ENCODE measurements at places on chromosomes 1 and 21.

DNA sequence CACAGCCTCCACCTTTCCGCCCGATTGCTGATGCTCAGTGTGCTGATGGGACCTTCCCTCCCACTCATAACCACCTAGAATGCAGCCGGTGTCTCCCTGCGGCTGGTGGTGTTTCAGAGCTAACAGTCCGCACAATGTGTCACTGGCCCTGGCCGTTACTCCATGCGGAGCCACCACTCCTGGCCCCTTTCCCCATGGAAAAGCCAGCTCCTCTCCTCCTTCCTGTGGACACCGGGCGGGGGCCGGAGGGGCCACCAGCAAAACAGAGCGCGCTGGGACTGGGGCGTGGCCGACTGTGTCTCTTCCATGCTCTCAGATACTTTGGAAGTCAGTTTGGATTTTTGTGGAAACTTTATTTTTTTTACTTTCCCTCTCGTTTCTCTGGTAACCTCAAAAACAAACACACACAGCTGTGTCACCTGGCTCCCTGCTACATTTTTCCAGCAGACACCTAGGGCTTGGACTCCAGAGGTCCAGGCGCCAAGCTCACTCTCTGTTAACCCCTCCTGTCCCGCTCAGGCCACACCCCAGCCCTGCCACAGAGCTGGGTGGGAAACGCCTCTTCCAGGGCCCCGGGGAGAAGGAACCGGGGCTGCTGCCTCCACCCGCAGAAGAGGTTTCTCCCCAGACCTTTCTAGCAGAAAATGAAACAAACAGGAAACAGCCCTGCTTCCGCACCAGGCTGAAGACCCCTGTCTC lies 32.5 kb upstream of the COL6A2 start:
- DNase-seq, result peak; percentile 24

DNA sequence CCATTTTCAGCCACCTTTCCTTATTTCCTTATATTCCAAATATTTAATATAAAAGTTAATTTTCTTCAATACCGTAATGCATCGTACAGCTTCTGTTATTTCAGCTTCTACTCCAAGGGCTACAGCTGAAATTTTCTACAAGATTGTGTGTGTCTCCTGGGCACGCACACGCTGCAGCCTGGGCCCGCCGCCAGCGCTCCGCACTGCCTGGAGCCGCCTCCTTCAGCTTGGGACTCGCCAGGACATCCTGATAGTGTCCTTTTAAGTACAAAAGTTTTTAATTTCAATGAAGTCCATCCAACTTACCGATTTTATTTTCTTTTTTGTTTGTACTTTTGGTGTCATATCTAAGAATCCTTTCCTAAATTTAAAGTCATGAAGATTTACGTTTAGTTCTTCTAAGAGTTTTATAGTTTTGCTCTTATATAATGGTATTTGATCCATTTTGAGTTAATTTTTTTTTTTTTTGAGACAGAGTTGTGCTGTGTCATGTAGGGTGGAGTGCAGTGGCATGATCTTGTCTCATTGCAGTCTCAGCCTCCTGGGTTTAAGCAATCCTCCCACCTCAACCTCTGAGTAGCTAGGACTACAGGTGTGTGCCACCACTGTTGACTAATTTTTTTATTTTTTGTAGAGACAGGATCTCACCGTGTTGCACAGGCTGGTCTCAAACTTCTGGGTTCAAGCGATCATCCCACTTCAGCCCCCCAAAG lies 82.8 kb downstream of the AXDND1 start:
- DNase-seq, result no peak

DNA sequence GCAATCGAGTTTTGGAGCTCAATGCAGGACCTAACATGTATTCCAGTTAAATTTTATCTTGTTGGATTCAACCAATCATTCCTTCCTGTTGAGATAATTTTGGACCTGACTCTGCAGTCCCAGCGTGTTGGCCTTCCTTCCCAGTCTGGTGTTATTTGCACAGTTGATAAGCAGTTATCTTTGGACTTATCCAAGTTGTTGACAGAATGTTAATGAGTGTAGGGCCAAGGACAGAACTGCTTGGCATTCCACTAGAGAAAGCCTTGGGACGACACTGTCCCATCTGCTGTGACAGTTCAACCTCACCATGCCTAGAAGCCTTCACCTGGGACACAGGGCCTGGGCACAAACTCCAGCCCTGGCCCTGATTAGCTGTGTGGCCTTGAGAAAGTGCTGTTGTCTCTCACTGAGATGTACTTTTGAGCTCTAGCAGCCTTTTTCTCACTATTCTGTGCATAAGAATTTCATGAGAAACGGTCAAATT lies 104.1 kb upstream of the SLC25A33 start:
- DNase-seq, result no peak

- DNase-seq, result no peak
These were observed 3.6 kb downstream of the PFKFB2 start for GRCh38 chr1:207056673-207057072.

- no peak for DNase-seq
These were observed 129.2 kb downstream of the ROR1 start for GRCh38 chr1:63902844-63903589.

GRCh38 chr1:210907251-210907805 lies 226.6 kb downstream of the KCNH1 start:
- no peak for DNase-seq

DNA sequence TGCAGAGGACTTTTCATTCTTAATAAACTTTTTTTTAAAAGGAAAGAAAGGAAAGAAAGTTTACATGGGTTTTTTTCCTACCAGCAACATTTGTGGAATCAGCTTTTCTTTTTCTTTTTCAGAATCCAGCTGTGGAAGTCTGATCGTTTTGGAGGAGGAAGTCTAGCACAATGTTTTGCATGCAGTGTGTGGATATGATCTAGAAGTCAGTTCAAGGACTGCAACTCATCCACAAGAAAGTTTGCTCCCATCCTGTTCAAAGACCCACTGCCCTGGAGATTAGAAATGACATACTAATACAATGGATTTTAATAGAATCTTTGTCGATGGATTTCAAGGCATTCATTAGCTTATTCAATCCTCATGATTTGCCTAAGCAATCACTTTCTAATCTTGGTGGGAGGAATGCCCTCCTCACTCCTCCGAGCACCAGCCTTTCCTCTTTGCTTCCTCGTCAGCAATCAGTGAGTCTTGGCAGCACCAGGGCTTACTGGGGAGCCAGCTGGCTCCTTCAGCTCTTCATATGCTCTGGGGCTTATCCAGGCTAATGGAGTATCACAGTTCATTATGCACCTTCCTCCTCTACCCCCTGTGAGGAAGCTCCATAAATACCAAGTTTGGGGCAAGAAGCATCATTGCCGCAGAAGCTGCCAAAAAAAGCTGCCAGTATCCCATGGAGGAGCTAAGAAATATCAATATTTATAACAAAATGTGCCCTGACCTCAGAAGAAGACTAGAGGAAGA lies 392.3 kb upstream of the PKN2 start:
- DNase-seq, result no peak

- no peak for DNase-seq
These were observed 19.2 kb upstream of the TRAF3IP3 start for GRCh38 chr1:209736490-209737117.

DNA sequence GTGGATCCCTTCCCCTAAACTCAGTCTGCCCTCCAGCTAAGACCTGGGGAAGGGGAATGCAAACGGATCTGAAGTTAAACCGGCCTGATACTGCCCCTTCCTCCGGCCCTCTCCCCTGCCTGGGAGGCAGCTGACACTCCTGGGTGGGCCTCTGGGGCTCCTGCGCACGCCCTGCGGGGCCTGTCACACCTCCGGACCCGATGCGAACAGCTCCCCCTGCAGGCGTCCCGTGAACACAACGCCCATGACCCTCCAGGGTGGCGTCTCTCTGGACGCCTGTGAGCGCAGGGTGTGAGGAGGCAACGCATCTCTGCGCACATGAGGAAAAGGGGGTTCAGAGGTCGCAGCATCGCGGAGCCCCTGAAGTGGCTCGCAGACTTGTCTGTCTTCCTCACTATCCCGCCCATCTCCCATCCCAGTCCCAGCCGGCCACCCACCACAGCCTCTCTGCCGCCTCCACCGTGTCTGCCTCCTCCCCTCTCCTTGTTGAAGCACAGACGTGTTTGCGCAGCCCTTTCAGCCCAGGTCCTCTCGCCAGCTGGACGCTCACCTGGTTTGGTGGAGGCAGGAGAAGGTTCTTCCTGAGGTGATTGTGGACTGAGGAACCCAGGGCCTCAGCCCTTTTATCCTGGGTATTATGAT lies 421 bp upstream of the LCE3A start:
- DNase-seq, result peak; percentile 3

DNA sequence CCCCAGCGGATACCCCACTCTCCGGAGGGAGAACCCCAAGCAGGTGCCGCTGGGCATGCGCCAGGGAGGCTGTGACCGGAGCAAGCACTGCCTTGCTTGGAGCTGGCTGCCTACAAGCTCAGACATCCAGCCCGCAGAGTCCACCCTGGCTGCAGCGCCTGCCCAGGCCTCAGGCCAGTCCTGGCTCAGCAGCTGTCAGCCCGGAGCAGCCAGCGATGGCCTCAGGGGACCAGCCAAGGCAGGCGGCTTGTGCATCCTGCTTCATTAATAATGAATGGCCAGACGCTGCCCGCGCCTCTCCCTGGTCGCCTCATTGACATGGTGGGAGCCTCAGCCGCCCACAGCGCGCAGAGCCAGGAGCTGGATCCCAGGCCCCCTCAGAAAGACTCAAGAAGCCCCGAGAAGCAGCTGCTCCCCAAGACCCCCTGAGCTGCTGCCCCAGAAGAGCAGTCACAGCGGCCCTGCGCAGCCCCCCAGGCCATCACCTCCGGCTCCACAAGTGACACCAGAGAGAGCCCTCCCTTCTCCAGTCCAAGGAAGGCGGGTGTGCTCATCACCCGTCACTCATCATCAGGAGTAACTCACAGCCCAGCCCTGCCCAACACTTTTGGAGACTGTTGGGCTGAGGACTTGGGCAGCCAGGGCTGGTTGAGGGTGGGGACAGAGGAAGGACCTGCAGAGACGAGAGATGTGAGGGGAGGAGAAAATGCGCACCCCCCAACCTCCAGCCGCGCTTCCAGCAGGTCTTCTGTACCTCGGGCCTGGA lies 19.6 kb downstream of the KCNAB2 start:
- DNase-seq, result no peak

DNA sequence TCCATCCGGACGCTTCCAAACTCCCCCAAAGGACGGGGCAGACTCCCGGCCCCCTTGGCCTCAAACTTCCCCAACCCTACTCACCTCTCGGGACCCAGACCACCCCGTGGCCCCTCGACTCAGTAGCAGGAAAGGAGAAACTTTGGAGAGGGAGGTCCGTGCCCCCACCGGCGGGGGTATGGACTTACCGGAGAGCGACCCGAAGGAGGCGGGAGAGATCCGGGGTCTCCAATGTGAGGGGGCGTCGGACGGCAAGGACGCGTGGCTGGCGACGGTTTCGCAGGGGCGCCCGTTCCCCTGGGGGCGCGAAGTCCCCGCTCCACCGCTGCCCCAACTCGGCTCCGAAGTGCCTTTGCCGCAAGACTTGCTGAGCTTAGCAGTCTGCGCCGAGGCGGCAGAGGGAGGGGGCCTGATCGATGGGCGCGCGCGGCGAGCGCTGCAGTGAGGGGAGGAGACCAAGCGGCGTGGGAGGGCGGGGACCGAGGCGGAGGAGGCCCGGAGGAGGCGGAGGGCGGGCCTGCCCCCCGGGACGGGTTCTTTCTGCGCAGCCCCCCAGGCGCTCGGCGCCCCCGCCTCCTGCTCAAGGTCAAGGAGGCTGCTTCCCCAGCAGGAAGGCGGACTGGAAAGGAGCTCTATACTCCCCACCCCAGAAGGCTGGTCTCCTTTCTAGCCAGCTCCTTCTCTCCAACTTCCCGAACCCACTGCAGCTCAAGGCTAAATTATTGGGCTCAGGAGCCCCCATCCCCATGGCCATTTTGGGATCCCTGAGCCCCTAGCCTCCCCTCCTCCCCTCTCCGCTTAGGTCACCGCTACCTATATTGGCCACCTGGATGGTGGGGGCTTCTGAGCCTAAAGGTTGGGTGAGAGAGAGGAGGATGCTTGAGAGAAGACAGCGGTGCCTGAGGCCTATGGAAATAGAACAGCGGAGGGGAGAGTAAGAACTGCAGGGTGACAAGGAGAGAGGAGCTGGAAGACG lies at the start of gene SYT2:
SYT2 (minus strand) TSS at position 385 of the 976 bp plus-strand sequence. CDS start 104,682 bp downstream, outside the sequence.
- DNase-seq, result no peak

GRCh38 chr1:99648107-99648506 lies 2.2 kb downstream of the PALMD start:
- no peak for DNase-seq

- no peak for DNase-seq
These were observed 241.2 kb upstream of the VAMP3 start for GRCh38 chr1:7529917-7530316.

- no peak for DNase-seq
These were observed 432.0 kb downstream of the SETD4 start for GRCh38 chr21:35628316-35628715.

DNA sequence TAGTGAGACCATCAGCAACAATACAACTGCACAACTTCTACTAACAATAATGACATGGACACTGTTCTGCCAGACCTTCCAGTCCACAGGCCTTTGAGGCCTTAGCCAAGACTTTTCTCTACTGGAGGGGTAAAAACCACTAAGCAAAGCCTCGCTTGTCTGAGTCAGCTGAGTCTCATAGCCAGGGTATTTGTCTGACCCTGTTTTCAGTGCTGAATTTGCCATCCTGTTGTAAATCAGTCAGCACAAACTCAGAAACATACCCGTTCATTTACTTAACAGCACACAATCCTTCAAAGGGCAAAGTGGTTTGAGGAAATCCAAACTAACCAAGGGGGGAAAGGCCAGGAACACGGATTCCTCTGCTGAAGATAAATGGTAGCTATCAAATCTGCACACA lies 537.8 kb downstream of the SMYD3 start:
- no peak for DNase-seq

GRCh38 chr1:108699375-108700332 lies 7.5 kb downstream of the PRPF38B start:
- no peak for DNase-seq

GRCh38 chr1:59973719-59974118 lies 47.1 kb upstream of the CYP2J2 start:
- DNase-seq, result no peak

GRCh38 chr1:15592285-15592684 lies 7.4 kb upstream of the AGMAT start:
- no peak for DNase-seq

DNA sequence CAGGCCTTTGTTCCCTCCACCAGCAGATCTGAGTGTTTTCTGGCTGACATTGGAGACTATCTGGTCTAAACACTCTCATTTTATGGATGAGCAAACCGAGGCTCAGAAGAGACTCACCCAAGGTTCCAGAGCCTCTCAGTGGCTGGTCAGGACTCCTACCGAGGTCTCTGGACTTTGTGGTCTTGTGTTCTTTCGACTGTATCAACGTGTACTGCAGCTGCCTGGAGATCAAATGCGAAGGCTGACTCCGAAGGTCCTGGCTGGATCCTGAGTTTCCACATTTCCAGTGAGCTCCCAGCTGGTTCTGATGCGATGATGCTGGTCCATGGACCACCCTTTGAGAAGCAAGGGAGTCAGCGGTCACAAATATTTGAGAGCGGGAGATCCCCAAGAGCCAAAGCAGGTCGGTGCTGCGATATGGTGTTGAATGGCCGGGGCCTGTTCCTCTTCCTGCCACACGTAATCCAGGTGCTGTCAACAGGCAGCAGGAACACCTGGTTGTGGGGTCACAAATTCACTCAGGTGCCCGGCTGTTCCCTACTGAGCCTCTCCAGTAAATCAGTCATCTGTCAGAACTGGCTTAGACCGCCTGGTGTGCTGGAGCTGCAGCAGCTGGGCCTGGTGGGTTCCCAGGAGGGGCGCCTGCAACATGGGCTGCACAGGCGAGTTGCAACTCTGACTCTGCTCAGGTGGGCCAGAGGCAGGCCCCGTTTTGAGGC lies 94.8 kb upstream of the USP24 start:
- no peak for DNase-seq

- no peak for DNase-seq
These were observed 347.7 kb downstream of the NCAM2 start for GRCh38 chr21:21345872-21346271.
